ENCODE measurements at places on chromosomes 16 and 17.

GRCh38 chr17:42268236-42268635, 8.0 kb downstream of the STAT5B start:
- no peak for DNase-seq

GRCh38 chr17:83099570-83100181, 20.3 kb downstream of the METRNL start:
- DNase-seq: no peak

GRCh38 chr17:44840936-44841335, 6.7 kb upstream of the HIGD1B start:
- no peak for DNase-seq

- no peak for DNase-seq
Measured at GRCh38 chr16:50954469-50954868, 196.6 kb downstream of the SALL1 start.

Measured in stimulated activated CD4-positive, alpha-beta T cell treated with anti-CD3 and anti-CD28 coated beads, Interleukin-15, amount 100 ng/mL, for 48 hours (primary cell).